ENCODE measurements at places on chromosomes 12 and 14.
A peak's percentile ranks its signal among the peaks of the same experiment; 100 is the strongest.

GRCh38 chr12:9244894-9245293 lies 36.7 kb upstream of the PZP start:
- DNase-seq: no peak

GRCh38 chr14:63881926-63882325 lies 29.1 kb downstream of the SYNE2 start:
- no peak for DNase-seq

DNA sequence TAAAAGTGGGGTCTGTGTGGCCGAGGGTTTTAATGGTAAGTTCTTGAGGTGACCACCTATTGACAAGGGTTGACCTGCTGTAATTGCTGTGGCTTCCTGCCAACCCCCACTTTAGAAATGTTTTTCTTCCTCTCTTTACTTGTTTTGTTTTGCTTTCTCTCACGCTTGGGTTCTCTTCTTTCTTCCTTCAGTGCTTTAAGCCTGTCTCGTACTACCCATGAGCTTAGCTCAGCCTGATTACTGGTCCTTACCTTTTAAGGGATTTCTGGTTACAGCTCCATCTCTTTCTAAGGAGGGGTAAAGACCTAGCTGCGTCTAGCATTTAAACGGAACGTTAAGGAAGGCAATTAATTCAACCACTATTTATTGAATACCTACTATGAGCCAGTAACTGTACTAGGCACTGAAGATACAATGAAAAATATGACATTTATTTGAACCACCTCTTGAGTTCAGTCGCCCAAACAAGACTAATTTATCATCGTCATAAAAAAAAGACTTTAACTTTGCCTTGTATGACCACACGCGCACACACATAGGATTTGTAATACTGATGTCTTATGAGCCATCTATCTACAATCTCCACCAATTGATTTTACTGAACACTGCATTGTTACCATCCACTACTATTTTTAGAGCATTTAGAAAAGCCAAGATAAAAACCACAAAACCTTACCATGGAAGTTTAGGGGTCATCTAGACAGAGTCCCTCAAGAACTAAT lies 888 bp upstream of the PPP1R12A start:
- DNase-seq: no peak

GRCh38 chr14:99668307-99669295 lies 15.5 kb upstream of the CYP46A1 start:
- no peak for DNase-seq

DNA sequence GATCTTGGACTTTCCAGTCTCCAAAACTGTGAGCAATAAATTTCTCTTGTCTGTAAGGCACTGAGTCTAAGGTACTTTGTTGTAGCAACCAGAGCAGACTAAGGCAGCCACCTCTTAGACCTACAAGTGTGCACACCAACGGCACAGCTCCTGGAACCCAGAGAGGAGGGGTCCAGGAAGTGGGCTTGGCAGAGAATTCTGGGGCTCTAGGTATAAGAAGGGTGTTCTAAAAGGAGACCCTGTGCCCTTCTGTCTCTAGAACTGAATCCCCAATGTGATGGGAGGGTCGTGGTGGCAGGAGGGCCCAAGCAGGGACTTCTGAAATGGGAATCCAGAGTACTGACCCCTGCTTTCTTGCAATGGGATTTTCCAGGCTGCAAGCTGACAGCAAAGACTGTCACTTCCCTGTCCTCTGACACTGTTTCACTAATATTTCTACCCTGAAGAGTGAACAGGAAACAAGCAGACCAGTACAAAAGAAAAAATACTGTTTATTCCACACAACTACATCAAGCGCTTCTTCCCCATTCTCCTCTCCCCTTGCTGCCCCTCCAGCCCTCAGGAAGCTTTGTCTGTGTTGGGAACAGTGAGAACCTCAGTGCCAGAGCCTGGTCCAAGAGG lies 13.6 kb upstream of the TFCP2 start:
- DNase-seq: no peak

- no peak for DNase-seq
Observed at GRCh38 chr12:102232036-102232435, 34.4 kb upstream of the PMCH start.

- no peak for DNase-seq
Observed at GRCh38 chr14:71187633-71188356, 280.5 kb downstream of the PCNX1 start.

GRCh38 chr12:109513051-109513450 lies 35.6 kb downstream of the UBE3B start:
- DNase-seq: no peak

DNA sequence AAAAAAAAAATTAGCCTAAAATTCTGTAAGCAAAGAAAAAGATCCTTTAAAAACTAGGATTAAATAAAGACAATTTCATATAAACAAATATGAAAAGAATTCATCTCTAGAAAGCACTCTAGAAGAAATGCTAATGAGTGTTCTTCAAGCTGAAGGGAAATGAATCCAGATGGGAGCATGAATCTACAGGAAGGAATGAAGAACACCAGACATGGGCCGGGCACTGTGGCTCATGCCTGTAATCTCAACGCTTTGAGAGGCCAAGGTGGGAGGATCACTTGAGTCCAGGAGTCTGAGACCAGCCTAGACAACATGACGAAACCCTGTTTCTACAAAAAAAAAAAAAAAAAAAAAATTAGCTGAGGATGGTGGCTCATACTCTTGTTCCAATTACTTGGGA lies 297.2 kb downstream of the FBXL14 start:
- no peak for DNase-seq

GRCh38 chr12:30843211-30843610 lies 83.3 kb upstream of the TSPAN11 start:
- no peak for DNase-seq

DNA sequence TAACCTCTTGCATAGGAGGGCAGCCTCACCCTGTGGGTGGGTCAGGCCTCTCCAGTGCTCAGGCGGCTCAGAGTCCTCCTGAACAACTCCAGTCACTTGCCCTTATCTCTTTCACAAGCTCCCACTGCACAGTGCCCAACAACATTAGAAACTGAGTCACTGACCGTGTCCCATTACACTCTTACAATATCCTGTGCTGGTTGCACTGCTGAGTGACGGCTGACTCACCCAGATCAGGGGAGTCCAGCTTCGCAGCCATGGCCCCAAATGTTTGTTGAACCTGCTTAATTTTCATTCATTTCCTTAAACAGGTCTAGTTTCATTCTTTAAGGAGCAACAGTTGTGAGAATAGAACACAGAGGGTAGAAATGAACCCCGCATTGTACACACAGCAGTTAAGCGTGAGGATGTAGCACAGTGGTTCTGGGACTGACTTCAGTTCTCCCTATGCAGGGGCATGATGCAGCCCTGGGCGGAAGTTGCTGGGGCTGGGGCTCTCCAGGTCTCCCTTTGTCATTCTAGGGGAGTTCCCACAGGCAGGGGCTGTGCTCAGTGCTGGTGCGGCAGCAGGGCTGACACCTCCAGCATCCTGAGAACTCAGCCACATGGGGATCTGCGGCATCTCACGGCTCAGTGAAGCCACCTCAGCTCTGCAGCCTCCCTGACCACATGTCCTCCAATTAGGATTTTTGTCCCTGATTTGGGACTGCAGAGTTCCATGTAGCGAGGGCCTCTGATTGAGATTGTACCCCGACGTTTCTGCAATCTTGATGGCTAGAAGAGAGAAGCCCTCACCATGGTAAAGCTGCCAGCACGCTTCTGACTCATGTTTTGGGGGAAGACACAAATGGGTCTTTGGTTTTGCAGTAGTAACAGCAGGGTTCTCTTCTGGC lies 16.1 kb downstream of the GPR68 start:
- peak; percentile 36 for DNase-seq

DNA sequence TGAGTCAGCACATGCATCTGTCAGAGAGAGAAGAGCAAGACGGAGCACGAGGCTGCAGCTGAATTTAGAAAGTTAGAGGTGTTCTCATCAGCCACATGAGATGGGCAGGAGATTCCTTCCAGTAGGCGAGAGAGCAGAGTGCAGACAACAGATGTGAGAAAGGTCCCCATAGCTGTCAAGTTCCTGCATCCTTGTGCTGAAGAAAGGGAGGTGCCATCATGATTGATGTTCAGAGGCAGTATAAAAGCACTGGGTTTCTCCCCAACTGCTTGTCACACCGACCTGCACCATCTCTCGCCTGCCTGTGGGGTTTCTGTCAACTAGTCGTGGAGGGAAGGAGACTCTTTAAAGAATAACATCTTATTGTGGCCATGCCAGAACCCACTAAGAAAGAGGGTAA lies at the start of gene MYBPC1:
MYBPC1 (plus strand) TSS at position 272 of the 400 bp plus-strand sequence; CDS start at position 372, 100 bp downstream.
- DNase-seq: no peak

DNA sequence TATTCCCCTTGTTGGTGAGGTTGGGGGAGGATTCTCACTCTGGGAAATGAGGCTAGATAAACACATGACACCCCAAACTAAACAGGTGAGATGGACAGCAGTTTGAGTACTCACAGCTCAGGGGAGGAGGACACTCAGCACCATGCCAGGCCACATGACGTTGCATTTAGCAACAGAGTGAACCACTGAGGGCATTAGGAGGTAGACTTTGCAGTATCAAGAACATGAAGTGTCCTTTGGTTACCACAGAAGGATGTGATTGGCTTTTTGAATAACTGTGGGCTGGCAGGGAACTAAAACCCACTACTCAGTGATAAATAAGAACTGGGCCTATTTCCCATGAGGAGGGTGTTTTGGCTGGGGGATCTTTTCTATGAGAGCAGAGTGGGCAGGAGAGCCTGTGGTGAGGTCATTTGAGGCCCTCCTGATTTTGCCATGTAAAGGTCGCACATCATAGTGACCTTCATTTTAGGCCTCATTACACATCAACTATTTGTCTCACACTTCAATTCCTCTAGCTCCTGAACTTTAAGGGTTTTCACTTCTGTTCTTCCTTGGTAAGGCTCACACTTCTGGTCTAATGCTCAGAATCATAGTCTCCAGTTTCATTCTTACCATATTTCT lies 89.8 kb upstream of the PRKD1 start:
- no peak for DNase-seq

DNA sequence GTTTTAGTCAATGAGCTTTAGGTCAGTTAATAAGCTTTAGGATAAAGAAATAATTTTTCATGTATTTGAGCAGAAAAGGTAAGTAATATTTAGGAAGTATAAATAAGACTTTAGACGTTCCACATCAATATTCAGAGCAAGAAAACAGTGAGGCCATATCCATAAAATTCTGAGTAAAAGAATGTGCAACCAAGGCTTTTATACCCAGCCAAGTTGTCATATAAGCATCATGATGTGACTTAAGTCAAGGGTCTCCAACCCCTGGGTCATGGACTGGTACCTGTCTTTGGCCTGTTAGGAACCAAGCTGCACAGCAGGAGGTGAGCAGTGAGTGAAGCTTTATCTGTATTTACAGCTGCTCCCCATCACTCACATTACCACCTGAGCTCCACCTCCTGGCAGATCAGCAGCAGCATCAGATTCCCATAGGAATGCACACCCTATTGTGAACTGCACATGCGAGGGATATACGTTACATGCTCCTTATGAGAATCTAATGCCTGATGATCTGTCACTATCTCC lies 74.1 kb downstream of the ZNF664 start:
- DNase-seq: no peak

DNA sequence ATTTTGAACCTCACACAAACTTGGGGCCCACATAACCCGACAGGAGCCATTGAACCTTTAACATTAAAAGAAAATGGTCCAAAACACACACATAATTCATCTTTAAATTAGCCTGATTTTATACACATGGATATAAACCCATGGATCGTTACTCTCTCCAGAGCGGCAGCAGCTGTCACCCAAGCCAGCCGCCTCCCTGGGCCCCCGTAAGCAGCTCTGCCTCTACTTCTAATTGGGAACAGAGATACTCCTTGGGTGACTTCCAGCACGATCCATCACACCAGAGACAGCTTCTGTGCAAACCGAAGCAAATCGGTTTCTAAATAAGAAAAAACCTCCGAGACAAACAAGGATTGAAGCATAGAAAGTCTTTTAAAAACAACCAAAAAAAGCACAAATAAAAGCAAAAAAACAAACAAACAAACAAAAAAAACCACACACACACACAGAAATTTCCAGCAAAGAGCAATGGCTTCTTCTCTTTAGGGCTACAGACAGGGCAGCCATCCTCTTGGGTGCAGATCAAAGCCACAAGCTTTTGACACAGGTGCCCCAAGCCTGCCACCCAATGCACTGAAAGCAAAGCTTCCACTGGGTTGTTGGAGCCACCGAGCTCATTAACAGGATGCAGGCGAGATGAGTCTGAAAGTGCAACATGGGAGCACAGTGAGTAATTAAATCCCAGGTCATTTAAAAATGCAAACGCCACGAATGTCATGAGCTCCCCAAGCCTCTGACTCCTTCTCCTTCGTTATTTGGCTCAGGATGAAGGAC lies 156.9 kb downstream of the DPF3 start:
- DNase-seq: no peak

DNA sequence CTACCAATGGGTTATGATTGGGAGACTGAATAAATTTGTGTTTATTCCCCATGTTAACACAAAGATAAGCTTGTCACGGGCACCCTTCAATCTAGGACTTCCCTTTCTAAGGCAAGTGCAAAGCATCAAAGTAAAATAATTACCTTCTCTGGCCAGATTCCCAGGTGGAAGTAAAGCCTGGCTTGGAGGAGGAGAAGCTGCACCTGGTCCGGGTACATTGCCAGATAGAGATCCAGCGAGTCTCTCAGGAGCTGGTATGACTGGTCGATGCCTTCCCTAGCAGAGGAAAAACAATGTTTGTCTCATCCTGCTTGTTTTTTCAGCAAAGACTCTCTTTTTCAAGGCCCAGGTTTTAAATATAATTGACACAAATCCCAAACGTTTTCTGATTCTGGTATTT lies 24.9 kb downstream of the FBXO21 start:
- no peak for DNase-seq

GRCh38 chr14:68637106-68638021 lies 155.5 kb downstream of the ZFP36L1 start:
- no peak for DNase-seq

GRCh38 chr14:23252420-23253333 lies 14.9 kb downstream of the RNF212B start:
- no peak for DNase-seq

DNA sequence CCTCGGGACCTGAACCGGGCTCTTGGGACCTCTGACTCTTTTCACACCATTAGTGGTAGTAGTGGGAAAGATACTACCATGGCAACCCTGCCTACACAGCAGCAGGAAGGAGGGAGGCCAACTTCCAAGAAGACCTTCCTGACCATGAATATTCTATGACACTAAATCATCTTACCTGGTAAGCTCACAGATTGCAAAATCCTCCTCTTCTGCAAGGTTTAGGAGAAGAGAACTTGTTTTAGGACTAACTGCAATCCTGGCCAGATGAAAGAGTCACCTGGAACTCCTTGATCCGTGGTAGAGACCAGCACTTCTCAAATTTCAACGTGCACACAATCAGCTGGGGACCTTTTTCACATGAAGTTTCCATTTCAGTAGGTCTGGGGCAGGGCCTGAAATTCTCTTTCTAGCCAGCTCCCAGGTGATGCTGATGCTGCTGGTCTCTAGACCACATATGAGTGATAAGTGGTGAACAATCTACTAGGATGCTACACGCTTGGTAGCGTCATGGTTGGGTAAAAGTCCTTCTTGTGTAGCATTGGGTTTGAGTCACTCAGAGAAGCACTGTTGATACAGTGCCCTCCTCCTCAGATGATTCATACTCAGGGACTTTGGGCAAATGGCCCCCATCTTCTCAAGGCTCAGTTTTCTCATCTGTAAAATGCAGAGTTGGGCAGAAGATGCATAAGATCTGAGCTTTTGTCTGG lies 35.6 kb upstream of the FICD start:
- DNase-seq: no peak

All from RWPE1 (cell line).